ENCODE measurements at places on chromosomes 12 and 14.
A peak's percentile ranks its signal among the peaks of the same experiment; 100 is the strongest.

GRCh38 chr12:83197483-83197914 is 510.8 kb downstream of the TMTC2 start:
- no peak for DNase-seq

DNA sequence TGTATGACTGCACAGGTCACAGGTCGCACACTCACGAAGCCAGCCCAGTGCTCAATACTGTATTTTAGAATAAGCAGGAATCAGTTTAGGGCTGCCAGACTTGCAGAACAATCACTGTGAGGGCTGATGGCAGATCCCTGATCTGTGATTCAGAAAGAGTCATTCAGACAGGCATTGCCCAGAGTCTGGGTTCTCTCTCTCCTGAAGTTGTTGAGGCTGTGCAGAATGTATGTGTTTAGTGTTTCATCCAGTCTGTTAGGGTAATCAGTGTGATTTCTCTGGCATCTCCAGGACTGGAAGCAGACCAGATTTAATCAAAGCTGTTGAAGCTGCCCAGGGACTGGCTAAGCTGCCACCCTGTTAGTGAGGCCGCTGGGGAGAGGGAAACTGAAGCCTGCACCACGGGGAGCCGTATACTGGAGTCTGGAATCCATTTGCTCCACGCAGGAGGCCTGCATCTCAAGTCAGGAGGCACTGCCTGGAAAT is 69.3 kb downstream of the ETV6 start:
- no peak for DNase-seq

DNA sequence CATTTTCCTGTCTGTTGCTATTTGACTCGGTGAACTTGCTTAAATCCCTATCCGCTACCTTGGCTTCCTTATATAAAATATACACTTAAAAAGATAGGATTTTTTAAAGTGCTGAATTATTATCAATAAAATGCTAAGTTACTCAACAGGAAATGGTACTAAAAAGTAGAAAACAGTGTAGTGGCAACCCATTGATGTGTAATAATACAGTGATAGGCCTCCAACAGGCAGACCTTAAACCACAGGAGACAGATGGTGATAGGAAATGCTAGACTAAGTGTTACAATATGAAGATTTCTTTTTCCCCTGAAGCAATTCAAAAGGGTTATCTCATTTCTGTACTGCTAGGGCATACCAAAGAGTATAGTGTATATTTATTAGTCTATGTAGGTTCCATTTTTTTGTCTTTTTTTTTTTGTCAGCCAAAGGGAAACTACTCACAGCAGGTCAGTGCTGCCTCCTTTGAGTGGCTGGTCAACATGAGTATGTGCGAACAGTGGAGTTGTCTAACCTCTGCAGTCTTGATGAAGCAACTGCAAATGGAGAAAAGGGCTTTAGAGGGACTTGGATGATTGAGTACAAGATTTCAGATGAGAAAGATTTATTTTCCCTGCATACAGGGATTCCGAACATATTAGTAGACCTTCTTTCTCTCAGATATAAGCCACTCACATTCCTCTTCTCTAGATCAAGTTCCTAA is 183.8 kb downstream of the ACSS3 start:
- DNase-seq, result no peak

DNA sequence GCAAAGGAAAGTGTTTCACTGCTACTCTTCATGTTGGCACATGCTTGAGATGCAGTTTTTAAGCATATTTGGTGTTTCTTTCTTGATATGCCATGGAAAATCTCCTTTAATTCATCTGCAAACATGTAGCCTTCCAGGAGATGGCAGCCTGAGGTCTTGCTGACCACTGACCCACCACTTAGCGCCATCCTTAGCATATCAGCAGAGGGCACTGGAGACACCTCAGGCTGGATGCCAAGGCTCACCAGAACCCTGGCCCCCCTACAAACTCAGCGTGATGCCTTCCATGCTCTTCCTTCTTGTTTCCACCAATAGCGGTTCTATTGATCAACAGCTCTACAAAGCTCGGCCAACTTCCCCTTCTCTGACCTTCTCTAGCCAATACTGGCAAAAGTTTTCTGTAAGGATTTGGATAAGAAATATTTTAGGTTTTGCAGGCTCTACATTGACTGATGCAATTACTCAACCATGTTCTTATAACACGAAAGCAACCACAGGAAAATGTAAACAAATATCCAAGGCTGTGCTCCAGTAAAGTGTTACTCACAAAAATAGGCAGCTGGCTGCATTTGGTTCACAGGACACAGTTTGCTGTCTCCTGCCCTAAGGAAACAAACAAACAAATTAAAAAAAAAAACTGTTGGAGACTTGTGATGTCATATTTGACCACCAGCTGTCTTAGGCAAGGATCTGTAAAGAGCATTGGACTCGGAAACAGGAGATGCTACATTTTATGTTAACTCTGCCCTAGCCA is 209.7 kb downstream of the SLC15A4 start:
- no peak for DNase-seq

- DNase-seq, result peak; percentile 37
Measured at GRCh38 chr14:89773644-89774316, 180.8 kb downstream of the EFCAB11 start.

DNA sequence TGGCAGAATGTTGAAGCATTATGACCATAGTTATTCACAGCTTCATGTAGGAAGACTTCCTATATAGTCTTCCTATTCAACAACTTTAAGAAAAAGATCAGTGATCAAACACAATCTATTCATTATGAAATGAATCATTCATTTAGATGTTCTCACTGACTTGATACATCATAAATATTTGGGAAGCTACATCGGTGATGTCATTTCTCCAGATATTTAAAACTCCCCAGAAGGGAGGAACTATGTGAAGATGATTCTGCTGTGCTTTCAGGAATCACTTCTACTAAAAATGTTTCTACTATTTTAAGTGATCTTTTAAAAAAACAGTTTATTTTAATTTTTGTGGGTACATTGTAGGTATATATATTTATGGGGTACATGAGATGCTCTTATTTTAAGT is 316.4 kb downstream of the BCAT1 start:
- DNase-seq, result no peak

DNA sequence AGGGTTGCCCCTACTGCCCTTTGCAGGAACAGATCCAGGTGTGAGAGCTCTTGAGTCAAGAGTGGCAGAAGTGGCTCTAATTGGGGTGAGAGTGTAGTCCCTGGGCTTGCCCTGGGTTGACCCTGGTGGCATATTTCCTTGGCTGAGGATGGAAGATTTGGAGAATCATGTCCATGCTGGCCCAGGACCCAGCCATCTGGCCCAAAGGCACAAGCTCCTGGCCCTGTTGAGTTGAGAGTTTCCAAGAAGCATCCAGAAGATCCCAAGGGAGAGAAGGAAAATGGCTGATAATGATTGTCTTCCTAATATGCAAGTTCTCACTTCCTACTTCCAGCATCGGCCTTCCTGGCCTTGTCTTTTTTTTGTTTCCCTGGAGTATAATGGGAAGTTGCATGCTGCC is 55.5 kb upstream of the SRSF5 start:
- DNase-seq, result no peak

DNA sequence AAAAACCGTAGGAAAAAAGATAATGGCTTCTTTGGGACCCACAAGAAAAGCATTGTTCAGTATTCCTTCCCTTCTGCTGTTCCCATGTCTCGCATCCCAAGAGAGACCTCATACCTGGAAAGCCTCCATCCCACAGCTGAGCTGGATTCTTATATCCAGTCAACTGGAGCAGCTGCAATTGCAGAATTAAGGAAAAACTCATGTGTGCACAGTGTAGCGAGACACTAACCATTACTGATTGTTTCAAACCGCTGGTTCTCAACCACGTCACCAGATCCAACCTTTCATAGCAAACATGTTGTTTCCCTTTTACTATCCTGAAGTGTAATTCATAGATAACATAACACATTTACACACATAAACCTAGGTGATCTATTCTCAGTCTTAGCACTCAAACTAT is 5.5 kb upstream of the RNASE10 start:
- DNase-seq, result no peak

GRCh38 chr14:73235531-73236155 is 1.7 kb upstream of the PAPLN start:
- DNase-seq, result no peak

GRCh38 chr12:115998119-115998633 is 279.3 kb downstream of the MED13L start:
- DNase-seq, result no peak

DNA sequence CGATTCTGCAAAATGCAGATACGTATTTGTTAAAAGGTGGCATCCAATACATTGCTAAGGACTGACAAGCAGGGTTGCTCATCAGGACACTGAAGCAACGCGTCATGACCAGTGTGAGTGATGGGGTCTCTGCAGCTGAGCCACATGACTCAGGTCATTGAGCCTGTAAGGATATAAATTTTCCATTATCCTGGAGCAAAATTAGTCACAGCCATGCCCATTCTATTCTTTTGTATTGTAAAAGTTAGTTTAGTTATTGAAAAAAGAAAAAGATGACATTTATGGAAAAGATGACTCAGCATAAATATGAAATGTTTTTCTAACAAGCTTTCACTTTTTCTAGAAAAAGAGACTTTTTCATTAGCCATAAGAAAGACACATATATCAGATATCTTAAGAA is 268.0 kb upstream of the TMEM132C start:
- DNase-seq, result no peak

- DNase-seq, result no peak
Measured at GRCh38 chr12:18723752-18724151, 14.1 kb downstream of the PLCZ1 start.

DNA sequence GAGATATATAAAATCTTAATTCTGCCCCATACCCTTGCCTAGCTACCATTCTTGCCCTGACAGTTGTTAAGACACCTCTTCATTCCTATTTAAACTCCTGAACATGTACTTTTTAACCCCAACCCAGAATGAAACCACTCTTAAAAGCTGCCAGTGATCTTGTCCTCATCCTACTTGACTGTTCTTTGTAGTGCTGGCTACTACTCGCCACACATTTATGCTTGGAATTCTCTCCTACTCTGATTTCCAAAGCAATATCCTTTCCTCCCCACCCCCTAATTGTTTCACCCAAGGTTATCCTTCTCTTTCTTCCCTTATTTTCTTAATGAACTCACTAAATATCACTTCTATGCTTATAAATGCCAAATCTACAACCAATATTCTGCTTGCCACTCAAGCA is 4.1 kb downstream of the NFYB start:
- no peak for DNase-seq

GRCh38 chr12:32894566-32894965 is 2.0 kb downstream of the PKP2 start:
- DNase-seq, result no peak

GRCh38 chr12:124422570-124423523 is 128.0 kb downstream of the RFLNA start:
- no peak for DNase-seq

DNA sequence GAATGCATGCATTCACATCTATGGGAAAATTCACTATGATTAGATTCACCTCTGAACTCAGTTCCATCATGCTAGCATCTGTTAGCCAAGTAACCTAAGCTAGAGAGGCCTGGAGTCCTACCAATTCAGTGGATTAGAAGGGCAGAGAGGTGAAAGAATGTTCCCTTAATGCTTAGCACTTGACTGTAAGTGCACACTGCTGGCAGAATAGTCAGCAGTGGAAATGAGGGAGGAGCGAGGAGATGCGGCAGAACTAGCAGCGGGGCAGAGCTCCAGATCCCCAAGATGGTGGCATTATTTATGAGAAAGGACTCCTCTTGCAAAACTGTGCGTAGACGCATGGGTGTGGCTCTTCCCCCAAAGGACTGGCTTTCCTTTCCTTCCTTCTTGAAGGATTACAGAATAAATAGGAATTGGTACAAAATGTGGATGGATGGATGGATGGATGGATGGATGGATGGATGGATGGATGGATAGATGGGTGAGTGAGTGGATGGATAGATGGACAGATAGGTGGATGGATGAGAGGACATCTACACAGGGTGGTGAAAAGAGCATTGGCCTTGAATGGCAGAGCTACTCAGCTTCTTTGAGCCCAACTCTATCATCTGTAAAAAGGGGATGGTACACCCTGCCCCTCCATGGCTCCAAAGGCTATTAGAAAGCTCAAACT is 227.2 kb downstream of the CHST11 start:
- no peak for DNase-seq

DNA sequence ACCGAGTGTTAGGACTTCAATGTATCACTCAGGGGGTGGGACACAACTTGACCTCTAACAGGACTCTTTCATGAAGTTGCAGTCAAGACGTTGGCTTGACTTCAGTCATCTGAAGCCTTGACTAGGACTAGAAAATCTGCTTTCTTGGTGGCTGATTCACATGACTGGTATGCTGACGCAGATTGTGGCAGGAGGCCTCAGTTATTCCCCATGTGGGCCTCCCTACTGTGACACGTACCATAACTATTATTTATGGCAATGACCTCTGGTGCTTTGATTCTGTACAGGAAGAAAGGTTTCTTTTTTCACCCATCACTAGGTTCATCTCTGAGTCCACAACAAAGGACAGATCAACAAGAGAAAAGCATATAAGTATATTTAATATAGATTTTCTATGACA is 270.4 kb downstream of the NEDD1 start:
- no peak for DNase-seq

DNA sequence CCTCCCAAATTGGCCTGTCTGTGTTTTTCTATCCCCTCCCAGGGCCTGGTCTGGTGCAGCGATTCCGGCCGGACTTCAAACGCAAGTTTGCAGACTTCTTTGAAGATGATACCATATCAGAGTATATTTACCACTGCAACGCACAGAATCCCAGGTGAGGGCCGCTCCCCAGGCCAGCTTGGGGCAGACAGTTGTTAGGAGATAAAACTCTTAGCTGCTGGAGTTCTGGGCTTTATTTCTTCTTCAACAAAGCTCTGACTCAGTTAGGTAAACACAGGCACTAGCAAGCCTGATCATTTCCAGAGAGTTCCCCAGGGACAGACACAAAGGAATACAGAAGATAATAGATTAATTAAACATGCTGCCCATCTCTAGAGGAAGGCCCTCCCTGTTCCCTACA is 8.3 kb downstream of the ABHD4 start:
- no peak for DNase-seq

- no peak for DNase-seq
Measured at GRCh38 chr14:62734831-62735230, 310.4 kb downstream of the KCNH5 start.

DNA sequence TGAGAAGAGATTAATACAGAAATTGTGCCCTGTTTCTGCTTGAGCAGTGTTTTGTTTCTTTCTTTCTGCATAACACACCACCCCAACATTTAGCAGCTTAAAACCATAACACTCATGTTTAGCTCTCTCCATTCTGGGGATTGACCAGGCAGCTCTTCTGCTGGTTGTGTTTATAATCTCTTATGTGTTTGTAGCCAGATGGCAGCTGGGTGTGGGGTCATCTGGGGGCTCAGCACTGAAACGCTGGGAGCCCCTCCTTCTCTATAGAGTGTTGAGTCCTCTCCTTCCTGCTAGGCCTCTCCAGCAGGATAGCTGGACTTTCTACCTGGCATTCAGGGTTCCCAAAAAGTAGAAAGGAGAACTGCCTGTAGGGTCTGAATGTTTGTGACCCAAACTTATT is 270.6 kb downstream of the TTC8 start:
- DNase-seq, result no peak

Measured in stimulated activated CD4-positive, alpha-beta T cell treated with anti-CD3 and anti-CD28 coated beads, Interleukin-12 subunit alpha, Interleukin-12 subunit beta, amount 100 ng/mL, for 48 hours (primary cell).